Glomerular endothelial cell (primary cell): ENCODE measurements at places on chromosomes 5 and 9.

GRCh38 chr5:139682016-139682975 is 34.1 kb downstream of the CXXC5 start:
- DNase-seq = no peak

GRCh38 chr5:1324719-1325190 is 20.1 kb downstream of the CLPTM1L start:
- DNase-seq = no peak

DNA sequence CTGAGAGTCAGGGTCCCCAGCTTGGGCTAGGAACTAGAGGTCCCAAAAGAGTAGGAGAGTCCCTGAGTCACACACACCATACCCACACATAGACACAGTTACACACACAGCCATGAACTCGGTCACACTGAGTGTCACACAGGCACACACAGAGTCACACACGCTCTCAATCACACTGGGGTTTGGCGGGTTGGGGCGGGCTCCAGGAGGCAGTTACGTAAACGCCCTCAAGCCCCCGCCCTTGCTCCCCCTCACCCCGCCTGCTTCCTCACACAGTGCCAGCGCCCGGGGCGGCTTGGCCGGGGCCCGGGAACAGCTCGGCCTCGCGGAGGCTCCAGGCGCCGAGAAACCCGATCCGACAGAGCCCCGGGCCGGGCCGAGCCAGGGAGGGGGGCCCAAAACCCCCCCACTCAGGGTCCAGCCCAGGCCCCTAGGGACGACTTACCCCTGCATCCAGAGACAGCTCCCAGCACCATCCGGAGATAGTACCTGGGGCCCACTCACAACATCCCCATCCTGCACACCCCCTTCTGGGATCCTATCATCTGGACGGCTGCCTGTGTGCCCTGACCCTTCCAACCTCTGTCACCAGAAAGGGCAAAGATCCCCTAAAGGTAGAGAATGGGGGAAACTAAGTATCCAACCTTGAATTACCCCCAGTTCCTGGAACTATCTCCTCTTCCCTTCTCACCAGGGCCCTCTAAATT is 3.5 kb upstream of the CNTFR start:
- DNase-seq = no peak

- DNase-seq = no peak
Observed at GRCh38 chr5:174623433-174624019, 100.9 kb upstream of the MSX2 start.

DNA sequence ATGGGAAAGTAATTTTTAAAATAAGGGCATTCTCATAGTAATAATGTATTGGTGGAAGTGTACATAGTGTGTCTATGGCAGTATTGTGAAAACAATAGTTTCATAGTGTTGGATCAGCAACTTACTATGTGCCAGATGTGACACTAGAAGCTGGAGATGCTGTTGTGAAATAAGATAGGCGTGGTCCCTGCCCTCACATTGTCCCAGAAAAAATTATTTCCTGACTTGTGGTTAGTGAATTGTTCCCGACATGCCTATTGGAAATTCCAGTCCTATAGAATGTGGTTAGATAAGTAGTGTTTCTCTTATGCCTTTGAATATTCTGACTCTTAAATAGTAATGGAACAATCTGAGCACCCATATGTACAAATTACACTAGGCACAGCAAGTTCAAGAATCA is 55.3 kb upstream of the MTAP start:
- DNase-seq = no peak

- no peak for DNase-seq
Observed at GRCh38 chr5:108801301-108801700, 53.6 kb downstream of the FER start.

- no peak for DNase-seq
Observed at GRCh38 chr9:107866711-107867311, 377.2 kb upstream of the KLF4 start.

DNA sequence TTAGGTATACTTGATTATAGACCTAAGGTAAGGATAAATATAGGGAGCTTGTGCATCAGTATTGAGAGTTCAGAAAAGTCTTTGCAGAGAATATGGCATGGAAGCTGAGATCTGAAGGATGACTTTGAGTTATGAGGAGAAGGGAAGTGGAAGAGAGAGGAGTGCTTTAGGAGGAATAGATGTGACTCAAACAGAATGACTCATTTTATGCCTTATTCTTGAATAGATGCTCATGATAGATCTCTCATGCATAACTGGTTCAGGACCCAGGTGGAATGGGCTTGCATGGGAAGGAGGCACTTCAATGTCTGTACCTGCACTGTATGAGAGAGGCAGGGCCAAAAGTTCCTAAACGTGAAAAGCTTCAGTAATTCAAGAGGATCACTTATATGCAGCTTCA is 103.3 kb downstream of the CWC27 start:
- DNase-seq = no peak

GRCh38 chr5:151270599-151270998 is 17.6 kb downstream of the GM2A start:
- DNase-seq = no peak

GRCh38 chr5:157596487-157596886 is 20.9 kb upstream of the ADAM19 start:
- no peak for DNase-seq

- no peak for DNase-seq
Observed at GRCh38 chr5:57791875-57792274, 309.3 kb upstream of the ACTBL2 start.

GRCh38 chr5:151757233-151758140 is 944 bp downstream of the ATOX1 start:
- no peak for DNase-seq

- no peak for DNase-seq
Observed at GRCh38 chr9:131668057-131668438, 71.8 kb downstream of the RAPGEF1 start.

- no peak for DNase-seq
Observed at GRCh38 chr5:73380041-73380440, 68.5 kb downstream of the FOXD1 start.

DNA sequence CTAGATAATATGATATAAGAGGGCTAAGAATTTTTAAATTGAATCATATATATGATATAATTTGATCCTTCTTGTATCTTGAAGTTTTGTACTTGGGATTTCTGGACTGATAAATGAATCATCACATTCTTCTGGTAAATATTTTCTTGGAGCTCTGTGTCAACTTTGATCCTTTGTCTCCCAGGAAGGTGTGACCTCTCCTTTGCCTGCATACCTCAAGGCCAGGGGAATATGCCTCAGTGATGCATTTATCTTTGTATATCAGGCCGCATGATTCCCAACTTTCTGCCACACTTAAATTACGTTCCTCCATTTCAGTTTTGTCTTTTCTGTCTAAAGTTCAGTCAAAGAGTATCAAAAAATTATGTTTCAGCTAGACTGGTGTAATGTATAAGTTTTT is 101.2 kb downstream of the NLN start:
- DNase-seq = no peak

GRCh38 chr5:14179446-14179845 is 36.3 kb downstream of the TRIO start:
- DNase-seq = no peak

GRCh38 chr5:159184858-159185381 is 24.4 kb downstream of the RNF145 start:
- no peak for DNase-seq

DNA sequence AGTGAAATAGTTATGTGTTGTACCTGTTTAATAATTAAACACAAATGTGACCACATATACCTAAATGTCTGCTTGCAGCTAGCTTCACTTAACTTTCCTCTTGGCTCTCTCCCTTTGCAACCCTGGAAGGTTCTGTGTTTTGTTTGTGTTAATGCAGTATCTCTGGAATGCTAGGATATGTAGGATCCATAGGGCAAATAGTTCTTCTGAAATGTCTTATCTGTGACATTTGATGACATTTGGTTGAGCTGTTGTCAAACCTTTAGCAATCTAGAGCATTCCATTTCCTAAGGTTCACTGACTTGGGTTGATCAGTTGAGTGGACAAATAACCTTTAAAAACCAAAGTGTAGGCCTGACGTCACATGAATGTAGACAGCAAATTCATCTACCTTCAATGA is 21.8 kb downstream of the CTNNA1 start:
- DNase-seq = no peak

DNA sequence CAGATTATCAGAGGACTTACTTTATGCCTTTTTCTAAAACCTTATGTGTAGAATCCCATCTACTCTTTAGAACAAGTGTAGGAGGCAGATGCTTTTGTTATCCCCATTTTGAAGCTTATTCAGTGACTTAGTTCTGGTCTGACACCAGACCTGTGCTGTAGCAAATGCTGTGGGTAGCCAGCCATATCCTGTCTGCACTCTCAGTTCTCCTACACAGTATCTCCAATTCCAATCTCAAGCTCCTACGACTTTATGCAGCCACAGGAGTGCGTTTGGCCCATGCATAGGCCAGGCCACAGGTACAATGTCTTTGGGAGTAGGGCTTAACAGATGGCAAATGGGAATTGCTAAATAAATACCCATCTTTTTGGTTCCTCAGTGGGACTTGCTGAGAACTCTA is 292.6 kb downstream of the MCTP1 start:
- DNase-seq = no peak

GRCh38 chr9:88383176-88383575 is 5.1 kb upstream of the SPIN1 start:
- no peak for DNase-seq

DNA sequence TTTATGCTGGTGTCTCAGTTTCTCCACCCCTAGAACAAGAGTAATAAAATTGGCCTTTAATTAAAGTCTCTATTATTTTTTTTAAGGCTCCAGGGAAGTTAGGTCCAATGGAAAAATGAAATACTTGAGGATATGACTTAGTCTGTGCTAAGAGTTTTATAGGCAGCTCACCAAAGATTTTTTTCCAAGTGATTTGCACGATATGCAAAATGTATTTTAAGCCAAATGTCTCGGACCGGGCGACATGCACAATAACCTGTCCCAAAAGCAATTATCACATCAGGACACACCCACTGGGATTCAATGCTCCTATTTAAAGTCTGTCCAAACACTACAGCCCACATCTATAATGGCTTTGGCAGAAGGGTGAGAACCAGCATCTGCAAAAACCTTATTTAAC is 136.1 kb upstream of the ANKH start:
- DNase-seq = no peak

- DNase-seq = peak; percentile 68
Observed at GRCh38 chr9:110114859-110115201, 93.1 kb downstream of the C9orf152 start.

- DNase-seq = no peak
Observed at GRCh38 chr9:12923468-12924009, 148.7 kb downstream of the LURAP1L start.

DNA sequence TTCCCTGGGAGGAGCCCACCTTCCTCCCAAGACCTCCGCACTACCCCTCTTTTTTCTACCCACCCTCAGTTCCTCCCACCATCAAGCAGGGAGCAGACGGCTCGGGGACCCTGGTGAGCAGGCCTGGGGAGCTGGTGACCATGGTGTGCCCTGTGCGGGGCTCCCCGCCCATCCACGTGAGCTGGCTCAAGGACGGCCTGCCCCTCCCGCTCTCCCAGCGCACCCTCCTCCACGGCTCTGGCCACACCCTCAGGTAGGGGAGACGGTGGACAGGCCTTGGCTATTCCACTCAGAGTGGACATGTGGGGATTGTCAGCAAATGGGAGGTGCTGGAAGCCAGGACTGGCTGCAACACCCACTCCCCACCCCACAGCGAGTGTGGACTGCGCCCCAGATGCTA is 52.9 kb upstream of the ASS1 start:
- no peak for DNase-seq

DNA sequence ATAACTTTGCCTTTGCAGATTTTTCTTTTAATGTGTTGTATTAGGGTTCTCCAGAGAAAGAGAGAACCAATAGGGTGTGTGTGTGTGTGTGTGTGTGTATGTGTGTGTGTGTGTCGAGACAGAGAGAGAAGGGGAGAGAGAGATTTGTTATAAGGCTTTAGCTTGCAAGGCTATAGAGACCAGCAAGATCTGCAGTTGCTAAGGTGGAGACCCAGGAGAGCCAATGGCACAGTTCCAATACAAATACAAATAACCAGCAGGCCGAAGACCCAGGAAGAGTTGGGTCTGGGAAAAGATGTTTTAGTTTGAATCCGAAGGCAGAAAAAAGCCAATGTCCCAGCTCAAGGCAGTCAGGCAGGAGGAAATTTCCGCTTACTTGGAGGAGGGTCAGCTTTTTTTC is 23.0 kb downstream of the TMOD1 start:
- no peak for DNase-seq

- no peak for DNase-seq
Observed at GRCh38 chr5:143525176-143525575, 121.7 kb upstream of the NR3C1 start.

DNA sequence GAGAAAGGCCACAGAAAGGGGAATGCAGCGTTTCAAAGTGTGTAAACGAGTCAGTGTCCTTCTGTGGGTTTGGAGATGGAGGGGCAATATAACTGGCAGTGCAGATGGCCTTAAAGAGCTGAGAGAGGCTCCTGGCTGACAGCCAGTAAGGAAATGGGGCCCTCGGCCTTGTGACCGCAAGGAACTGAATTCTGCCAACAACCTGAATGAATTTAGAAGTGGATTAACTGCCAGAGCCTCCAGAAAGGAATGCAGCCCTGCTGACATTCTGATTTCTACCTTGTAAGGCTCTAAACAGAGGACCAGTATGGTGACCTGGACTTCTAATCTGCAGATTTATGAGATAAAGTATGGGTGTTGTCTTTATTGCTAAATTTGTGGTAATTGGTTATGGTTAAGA is 17.5 kb upstream of the NREP start:
- no peak for DNase-seq

DNA sequence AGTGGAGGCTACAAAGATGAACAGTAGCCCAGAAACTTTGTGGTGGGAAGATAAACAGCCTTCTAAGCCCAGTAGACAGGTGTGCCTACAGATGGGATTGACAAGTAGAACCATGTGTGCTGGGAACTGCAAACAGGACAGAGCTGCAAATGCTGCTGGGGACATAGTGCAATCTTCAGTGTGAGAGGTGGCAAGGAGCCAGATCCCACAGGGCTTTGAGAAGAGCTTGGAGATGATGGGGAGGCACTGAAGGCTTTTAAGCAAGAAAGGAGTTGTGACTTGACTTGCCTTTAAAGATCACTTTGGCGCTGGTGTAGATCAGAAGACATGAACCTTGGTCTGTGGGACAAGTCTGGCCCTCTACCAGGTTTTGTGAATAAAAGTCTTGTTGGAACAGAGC is 675.2 kb downstream of the ACTL7B start:
- DNase-seq = no peak

DNA sequence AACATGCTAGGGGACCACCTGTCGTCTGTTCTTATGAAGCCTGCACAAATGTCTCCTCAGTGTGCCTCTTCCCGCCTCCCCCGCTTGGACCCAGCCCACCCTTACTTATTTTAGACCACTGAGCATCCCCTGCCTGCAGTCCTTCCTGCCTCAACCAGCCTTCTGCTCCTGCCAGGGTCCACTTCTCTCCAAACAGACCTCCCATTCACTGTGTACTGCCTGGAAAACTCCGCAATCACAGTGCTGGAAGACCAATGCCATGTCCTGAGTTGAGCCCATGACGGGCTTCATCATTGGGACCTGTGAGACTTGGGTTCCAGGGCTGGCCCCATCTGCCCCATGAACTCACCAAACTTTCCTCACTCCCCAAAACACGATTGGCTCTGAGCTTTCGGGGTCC is 309.4 kb downstream of the IRX1 start:
- no peak for DNase-seq

GRCh38 chr5:123124859-123125595 is 36.0 kb downstream of the PRDM6 start:
- DNase-seq = no peak

- DNase-seq = no peak
Observed at GRCh38 chr5:6780802-6781391, 67.7 kb downstream of the TENT4A start.
